SJCRH30 (cell line): ENCODE measurements at places on chromosomes 16 and 17. TPM values are rescaled to one million over a fixed set of nuclear protein-coding genes. Genes with fewer than 3 reads are reported as not detected.

Gene KRTAP16-1
- total RNA-seq: not detected in 2 replicates

DNA sequence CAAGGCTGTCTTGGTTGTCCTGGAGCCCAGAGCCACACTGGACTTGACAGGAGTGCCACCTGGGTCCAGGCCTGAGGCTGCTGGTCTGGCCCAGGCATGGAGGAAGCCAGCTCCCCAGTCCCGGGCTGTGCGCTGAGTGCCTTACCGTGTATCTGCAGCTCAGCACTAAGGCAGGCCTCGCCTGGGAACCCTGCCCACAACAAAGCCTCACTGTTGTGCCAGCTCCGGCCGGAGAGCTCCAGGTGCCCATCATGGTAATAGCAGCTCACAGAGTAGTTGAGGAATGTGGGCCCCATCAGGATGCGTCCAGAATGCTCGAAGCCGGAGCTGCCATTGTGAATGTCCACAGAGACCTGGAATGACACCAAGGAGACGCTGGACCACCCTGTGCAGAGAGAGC is 72.2 kb downstream of the RMI2 start:
- no peak for DNase-seq

- DNase-seq: no peak
Measured at GRCh38 chr17:2002767-2003329, 22.3 kb downstream of the RTN4RL1 start.

DNA sequence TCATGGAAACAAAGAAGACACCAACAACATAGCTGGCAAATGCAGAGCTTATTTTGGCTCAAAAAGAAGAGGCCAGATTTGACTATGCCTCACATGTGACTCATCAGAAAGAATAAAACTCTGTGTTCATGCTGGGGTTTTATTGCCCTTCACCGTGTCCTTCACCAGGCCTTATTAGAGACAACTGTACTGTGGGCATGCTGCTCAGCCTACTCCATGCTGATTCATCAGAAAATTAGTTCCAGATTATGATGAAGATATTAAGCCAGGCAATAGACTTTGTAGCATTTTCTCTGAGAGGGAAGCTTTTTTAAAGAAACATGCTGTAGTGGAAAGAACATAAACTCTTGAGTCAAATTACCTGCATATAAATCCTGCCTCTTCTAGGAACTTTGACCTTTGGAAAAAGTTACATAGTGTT is 89.8 kb downstream of the CYB561 start:
- peak; percentile 15 for DNase-seq

GRCh38 chr16:71515026-71515425 is 11.2 kb upstream of the CHST4 start:
- no peak for DNase-seq

GRCh38 chr16:81277541-81278080 is 37.2 kb upstream of the GAN start:
- DNase-seq: no peak

Gene KRT9
- not detected in 2 replicates for total RNA-seq

- DNase-seq: no peak
Measured at GRCh38 chr17:71548540-71549190, 572.2 kb upstream of the SOX9 start.

Gene CLDN9
- not detected in 2 replicates for total RNA-seq
